ENCODE measurements at places on chromosomes 4 and X.
A peak's percentile ranks its signal among the peaks of the same experiment; 100 is the strongest.

DNA sequence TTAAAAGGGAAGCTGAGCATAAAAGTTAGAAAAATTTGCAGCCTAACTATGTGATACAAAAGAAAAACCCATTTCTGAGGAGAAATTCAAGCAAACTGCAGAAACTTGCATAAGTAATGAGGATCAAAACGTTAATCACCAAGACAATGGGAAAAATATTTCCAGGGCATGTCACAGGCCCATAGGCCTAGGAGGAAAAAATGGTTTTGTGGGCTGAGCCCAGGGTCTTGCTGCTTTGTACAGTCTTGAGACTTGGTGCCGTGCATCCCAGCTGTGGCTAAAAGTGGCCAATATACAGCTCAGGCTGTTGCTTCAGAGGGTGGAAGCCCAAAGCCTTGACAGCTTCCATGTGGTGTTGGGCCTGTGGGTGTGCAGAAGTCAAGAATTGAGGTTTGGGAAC, 37.7 kb upstream of the ADAMTS3 start:
- no peak for DNase-seq

- DNase-seq = peak; percentile 57
These were observed 37.7 kb upstream of the SLC16A2 start for GRCh38 chrX:74383611-74384010.

- DNase-seq = no peak
These were observed 4.8 kb downstream of the ACOX3 start for GRCh38 chr4:8435656-8436121.

DNA sequence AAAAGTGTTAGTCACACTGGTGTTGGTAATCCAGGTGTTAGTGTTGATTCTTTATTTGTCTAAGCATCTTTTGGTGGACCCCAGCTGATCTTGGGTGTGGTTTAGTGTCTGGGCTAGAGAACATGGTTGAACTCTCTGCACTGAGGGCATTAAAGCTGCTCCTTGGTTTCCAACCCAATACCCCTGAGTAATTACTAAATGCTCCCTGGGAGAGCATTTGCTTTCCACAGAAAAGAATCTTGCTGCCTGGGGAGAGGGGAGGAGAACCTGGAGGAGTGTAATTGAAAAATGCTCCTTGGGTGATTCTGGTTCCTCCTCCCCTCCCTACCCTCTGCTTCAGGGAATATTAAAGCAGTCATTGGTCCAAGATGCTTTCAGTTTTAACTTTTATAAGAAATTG, 3.1 kb downstream of the GUCY1B1 start:
- DNase-seq = no peak

DNA sequence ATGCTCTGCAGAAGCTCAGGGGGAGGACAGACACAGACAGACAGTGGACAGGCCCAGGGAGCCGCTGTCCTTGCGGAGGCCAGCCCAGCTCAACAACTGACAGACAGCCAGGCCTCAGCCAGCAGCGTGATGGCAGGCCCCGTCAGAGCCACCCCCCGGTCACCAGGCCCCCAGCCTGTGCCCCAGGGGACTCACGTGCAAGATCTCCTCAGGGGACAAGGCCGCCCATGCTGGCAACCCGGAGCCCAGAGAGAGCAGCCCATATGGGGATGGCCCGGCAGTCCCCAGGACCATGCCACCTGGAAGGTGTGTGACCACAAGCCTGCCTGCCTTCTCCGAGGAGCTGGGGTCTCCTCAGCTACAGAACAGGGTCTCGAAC, 28.0 kb upstream of the MXD4 start:
- DNase-seq = no peak

GRCh38 chr4:85675076-85676049, 200.4 kb downstream of the ARHGAP24 start:
- no peak for DNase-seq

GRCh38 chrX:129958083-129958465, 24.4 kb upstream of the BCORL1 start:
- no peak for DNase-seq

- DNase-seq = no peak
These were observed 103.2 kb upstream of the PDE5A start for GRCh38 chr4:119731778-119732177.

- DNase-seq = peak; percentile 16
These were observed 9.9 kb upstream of the PI4K2B start for GRCh38 chr4:25223802-25224375.

GRCh38 chr4:122045533-122045932, 93.7 kb upstream of the TRPC3 start:
- DNase-seq = peak; percentile 94

DNA sequence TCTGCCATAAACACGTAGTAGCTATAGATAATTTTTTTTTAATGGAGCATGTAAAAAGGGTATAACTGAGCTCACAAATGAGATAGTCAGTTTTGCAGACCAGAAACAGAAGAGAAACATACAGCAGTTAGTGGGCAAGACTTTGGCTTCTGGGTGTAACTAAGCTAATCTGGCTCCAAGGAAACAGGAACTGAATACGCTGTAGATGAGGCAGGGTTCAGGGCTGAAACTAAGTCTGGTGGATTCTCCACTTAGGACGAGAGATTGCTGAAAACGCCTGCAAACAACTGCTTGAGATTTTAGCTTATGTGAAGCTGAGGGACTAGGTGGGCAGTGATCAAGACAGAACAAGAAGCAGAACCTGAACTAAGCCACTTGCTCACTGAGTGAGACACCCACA, 91.7 kb downstream of the SMIM20 start:
- no peak for DNase-seq

DNA sequence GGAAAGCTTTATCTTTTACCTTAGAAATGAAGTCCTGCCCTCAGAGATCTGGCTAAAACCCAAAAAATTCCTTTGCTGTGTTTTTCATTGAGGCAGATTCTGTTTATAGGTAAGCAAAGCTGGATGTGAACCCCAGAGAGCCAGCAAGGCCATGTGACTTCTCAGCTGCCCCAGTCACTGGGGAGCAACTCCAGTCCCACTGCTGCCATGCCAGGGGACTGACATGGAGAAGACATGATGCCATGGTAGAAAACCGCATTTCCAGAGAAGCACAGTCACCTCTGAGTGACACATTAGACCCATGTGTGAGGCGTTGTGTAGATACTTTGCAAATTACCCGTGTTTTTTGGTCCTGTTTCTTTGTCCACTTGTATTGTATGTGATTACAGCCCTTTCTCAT, 45.4 kb downstream of the PTTG2 start:
- DNase-seq = no peak

DNA sequence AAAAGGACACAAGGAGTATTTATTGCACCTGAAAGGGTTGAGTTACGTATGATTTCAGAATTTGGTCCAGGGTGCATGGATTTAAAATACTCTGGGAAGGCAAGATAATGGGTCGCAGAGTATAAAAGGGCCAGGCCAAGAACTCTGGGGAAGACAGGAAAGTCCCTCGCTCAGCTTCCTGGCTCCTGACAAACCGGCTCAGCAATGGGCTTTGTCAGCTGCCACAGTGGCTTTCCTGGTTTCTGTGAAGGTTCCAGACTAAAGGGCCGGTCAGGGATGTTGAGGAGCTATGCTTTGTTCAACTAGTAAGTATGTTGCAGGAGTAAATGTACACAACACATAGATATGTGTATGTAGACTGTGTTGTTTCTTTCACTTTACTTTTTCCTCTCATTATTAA, 154.4 kb upstream of the ETNPPL start:
- no peak for DNase-seq

DNA sequence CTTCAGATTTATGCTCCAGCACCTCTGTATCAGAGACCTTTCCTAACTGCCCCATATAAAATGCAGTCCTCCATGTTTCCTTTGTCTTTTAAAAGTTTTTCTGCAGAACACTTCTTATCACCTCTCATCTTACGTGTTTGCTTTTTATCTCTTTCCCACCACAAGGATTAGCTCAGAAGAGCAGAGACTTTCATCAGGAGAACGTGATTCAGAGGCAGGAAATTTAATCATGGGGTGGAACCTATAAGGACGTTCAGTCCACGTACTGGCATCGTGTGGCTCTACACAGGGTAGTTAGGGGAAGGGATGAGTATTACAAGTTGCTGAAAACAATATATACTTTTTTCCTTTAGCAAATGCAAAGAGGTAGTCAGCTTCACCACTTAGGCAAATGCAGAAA, 98.7 kb downstream of the SORBS2 start:
- DNase-seq = no peak

GRCh38 chr4:17709763-17710068, 71.7 kb downstream of the FAM184B start:
- no peak for DNase-seq

GRCh38 chr4:96131186-96131585, 291.3 kb downstream of the PDHA2 start:
- DNase-seq = no peak

- no peak for DNase-seq
These were observed 247.8 kb upstream of the FAM47A start for GRCh38 chrX:34379891-34380290.

- DNase-seq = peak; percentile 82
These were observed 90.7 kb downstream of the CDS1 start for GRCh38 chr4:84673475-84674240.

DNA sequence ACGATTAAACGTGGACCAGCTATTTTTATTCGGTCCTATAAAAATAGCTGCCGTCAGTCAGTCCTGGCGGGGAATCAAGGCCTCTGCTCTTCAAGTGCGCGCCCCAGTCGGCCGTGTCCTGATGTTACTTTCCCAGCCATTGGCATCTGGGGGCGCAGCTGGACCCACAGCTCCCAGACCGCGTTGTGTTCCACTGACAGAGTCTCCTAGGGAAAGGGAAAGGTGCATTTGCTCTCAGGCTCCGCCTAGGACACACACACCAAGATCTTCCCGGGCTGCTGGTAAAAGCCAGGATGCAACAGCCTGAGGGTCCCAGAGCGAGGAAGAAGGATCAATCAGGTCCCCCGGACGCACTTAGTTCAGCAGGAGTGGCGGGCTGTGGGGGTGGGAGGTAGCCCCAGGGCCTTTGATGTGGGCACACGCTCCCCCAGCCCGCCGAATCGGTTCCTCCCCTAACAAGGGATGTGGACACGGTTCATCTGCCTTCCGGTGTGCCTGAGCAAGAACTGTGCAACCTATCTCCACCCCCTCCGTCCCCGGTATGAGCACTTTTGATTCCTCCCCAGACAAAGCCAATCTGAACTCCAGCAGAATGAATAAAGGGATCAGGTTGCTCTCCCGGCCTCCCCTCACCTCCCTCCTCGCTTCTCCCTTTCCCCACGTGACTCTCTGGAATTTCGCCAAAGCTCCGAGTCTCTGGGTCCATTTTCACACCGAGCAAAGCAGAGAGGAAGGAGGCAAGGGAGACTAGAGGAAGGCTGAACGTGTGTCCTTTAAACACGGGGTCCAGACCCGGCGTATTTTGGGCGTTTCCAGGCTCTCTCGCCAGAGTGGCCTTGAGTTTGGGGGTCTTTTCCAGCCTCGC, 626 bp upstream of the FRAS1 start:
- peak; percentile 56 for DNase-seq

DNA sequence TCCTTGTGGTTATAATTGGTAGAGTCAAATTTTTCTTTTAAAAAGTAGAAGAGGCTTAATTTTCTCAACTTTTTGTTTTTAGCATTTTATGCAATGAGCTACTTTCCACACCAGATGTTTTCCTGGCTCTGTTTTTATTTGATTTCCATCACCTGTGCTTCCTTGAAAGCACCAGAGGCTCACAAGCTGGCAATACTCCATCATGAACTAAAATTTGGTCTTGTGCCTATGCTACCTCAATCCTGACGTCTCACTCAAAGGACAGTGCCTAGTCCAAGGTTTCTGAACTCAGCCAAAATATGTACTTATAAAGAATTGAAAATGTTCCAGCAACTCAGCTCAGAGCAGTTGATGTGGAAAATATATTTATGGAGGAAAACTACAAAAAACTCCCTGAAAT, 914.0 kb upstream of the PRKX start:
- DNase-seq = no peak

GRCh38 chrX:16445166-16445752, 204.7 kb upstream of the S100G start:
- DNase-seq = no peak

DNA sequence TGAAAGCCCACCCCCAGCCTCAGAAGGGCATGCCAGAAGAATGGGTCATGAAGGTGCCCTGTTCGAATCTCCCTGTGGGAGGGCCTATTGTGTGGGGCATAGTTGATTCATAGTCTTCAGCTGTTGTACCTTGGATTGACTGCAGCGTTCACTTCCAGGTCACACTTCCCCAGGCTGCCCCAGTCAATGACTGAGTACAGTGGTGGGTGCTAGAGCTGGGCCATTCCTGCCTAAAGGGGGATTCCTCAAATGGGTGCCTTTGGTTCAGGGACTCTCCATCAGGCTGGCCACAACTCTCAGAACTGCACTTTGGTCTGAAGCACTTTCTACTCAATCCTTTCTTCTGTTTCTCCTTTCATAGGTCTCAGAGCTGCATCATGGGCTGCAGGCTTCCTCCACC, 35.0 kb upstream of the RASGEF1B start:
- DNase-seq = no peak

- no peak for DNase-seq
These were observed 27.5 kb downstream of the OR13H1 start for GRCh38 chrX:131571348-131571747.

DNA sequence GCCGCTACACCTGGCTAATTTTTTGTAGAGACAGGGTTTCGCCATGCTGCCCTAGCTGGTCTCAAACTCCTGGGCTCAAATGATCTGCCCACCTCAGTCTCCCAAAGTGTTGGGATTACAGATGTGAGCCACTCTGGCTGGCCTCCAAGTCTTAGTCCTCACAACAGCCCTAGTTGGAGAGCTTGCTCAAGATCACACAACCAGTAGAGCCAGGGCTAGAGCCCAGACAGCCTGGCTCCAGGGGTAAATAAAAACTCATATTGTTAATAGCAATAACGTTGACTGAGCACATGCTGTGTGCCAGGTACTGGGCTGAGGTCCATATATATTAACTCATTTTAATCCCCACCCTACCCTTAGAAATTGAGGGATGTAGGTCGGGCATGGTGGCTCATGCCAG, 7.3 kb upstream of the JAKMIP1 start:
- DNase-seq = no peak

DNA sequence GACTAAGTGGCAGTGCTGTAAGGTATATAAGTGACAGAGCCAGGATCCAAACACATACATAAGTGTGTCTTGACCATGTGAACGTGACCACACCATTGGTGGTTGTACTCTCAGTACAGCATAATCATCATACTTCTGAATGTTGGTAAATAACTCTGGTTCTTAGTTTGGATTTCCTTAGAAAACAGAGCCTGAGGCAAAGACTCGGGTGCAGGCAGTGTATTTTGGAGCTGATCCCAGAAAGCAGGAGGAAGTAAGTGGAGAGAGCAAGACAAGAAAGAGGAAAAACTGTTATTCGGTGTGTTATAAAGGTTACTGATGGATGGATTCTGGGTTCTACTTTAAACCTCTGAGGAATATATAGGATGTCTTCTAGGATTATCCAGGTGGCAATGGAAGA, 127.9 kb downstream of the SLC39A8 start:
- no peak for DNase-seq
